ENCODE measurements at places on chromosomes 13 and 19.

DNA sequence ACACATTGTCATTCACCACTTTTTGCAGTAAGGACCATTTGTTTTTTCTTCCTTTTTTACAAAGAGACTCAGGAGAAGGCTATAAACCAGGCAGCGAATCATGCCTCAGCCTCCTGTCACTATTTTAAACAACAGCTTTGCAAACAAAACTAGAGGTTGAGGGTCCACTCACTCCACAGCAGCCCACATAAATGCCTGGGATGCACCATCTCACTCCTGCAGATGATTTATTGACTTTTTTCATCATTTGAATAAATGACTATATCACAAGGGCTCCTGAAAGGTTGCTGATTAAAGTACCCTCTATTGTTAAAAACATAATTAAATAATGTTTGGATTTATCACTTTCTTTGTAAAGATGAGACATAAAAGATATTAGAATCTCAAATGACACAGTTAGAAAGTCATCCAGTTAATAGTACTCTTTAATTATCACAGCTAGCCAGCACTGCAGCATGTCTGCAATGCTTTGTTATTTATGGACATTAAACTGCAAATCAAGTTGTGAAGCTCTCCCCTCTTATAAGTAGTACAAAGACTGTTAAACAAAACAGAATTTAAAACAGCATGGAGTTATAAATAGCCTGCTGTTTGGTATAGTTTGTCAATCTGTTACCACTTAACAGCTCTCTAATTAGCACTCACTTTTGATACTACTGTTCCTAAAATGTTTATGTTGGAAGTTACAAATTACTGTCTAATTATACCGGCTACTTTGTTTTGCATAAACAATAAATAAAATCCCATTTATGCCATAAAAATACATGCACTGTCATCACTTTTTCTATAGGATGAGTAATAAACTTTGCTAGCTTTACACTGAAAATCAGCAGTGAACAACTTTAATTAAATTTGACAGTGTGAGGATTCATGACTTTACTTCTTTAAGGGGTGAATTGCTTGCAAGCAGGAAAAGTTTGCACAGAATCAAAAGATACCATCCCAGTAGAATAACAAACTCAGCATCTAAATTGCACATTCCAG lies 853.2 kb downstream of the UQCRFS1 start:
- no peak for DNase-seq

- peak; percentile 91 for DNase-seq
These were observed 1364.9 kb upstream of the MIR17HG start for GRCh38 chr13:89982407-89983095.

DNA sequence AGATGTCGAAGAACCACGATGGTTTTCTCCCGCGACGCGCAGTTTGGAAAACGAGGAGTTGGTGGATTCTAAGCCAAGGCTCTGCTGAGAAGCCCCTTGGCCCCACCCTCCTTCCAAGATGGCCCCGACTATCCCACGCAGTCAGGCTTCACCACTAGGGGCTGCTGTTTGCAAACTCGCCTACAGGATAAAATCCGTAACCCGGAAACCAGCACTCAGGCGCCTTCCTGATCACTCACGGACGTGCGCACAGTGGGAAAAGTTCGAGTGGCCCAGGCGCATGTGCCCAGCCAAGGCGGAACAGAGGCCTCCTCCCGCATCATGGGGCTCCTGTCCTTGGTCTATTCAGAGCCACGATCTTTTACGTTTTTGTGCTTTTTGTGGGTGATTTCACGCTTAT lies 19.2 kb upstream of the UQCR11 start:
- peak; percentile 70 for DNase-seq

DNA sequence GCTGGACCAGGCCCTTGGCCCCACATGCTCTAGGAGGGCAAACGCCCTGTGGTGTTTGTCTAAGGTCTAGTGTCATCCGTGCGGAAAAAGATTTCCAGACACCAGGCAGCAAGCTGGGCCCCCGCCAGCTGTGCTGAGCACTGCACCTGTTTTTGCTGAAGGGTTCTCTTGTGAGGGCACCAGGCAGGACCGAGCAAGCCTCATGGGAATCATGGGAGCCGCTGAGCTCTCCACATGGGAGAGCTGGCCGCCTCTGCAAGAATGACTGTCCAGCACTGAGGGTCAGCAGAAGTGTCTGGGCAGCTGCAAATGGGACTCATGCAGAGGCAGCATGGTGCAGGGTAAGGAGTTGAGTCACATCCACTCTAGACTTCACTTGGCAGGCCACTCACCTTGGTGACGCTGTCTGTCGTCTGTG lies 12.0 kb downstream of the B3GNT8 start:
- no peak for DNase-seq

DNA sequence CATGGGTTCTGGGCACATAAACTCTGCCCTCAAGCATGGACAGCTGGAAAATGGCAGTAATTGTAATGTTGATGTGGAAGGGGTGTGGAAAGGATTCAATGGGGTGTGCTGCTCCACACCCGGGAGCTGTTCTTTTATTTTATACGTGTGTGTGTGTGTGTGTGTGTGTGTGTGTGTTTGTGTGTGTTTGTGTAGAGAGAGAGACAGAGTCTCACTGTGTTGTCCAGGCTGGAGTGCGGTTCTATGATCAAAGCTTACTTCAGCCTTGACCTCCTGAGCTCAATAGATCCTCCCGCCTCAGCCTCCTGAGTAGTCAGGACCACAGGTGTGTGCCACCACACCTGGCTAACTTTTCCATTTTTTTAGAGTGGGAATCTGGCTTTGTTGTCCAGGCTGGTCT lies 2.8 kb downstream of the MRPS12 start:
- no peak for DNase-seq

DNA sequence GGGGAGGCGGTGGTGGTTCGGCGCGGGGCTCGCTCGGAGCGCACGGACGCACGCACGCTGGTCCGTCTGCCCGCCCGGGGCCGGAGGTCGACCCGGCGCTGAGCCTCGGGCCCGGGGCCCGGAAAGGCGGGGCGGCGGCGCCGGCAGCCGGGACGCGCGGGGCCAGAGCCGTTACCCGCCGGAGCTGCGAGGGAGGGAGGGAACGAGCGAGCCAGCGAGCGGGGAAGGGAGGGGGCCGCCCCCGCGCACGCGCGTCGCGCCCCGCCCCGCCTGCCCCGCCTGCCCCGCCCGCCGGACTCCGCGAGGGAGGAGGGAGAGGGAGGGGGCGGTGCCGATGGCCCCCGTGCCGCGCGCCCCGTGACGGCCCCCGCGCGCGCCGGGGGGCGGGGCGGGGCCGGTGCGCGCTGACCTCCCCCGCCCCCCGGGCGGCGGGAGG lies 15.0 kb downstream of the CIC start:
- peak; percentile 80 for DNase-seq

DNA sequence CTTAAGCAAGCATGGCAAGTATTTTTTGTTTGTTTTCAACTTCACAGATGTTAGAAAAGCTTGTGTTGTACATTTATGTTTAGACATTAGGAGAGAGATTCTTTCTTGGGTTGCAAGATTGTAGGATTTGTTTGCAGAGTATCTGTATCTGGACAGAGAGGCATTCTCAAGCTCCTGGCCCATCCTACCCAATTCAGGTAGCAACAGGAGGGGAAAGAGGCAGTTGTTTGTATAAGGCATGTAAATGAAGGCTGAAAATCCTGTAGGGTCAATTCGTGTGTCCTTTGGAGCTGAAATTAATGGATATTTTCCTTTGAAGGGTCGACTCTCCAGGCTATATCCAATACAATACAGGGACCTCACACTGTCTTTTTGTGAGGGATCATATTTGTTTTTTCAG lies 147.3 kb downstream of the KCNRG start:
- no peak for DNase-seq

- no peak for DNase-seq
These were observed 6.6 kb upstream of the TPTE2 start for GRCh38 chr13:19567820-19568534.

- peak; percentile 94 for DNase-seq
These were observed 2.2 kb downstream of the ARHGAP45 start for GRCh38 chr19:1069009-1069779.

- DNase-seq, result no peak
These were observed at the start of gene FXYD3 for GRCh38 chr19:35115177-35115951. TSS of gene FXYD3 (plus strand) at chr19:35115823. CDS start at chr19:35119377, 3,554 bp downstream.

DNA sequence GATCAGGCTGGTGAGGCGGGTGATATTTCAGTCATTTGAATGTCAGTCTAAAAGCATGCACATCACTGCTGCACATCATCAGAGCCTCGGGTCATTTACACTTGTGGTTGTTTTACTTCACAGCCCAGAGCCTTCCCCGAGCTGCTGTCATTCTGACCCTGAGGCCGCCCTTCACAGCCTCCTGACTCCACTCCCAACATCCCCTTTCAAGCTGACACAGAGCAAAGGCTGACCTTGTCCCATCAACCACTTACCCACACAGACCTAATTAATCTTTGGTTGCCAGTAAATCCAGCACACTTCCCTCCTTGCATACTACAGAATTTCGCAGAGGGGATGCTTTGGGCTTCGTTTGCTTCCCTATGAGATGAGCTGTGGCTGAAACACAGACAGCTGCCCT lies 528.1 kb downstream of the DIAPH3 start:
- no peak for DNase-seq

DNA sequence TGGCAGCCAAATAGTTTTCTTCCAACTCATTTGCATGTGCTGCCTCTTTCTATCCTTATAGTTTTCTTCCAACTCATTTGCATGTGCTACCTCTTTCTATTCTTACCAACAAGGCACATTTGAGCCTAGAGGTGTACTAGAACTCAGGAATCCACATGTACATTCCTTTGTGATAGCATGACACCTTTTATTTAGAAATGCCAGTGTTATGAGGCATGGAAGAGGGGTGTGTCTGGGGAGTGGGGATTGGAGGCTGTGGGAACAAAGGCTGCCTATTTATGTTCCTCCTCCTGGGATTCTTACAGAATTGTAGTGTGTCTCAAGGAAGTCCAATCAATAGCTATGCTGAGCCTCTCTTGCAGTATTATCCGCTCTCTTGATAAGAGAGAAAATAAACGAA lies 966.7 kb downstream of the PCDH17 start:
- DNase-seq, result no peak

DNA sequence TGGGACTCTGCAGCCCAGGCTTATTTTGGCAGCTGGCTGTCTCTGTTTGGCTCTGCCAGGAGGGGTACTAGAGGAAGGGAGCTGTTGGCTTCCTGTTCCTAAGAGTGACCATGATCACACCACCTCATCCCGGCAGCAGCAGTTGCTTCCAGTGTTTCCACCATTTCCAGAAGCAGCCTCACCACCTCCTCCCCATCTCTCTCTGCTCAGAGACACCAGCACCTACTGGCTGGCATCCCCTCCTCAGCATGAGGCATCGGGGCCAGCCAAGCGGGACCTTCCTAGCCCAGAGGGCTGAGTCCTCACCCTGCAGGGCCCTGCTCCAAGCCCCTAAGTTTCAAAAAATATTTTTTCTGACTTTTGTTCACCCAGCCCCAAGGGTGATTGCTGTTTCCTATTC lies 59.0 kb downstream of the NUFIP1 start:
- no peak for DNase-seq

GRCh38 chr19:5805462-5806132 lies 730 bp downstream of the NRTN start:
- DNase-seq, result peak; percentile 19

GRCh38 chr19:57515255-57515654 lies 11.9 kb upstream of the ZNF549 start:
- no peak for DNase-seq

DNA sequence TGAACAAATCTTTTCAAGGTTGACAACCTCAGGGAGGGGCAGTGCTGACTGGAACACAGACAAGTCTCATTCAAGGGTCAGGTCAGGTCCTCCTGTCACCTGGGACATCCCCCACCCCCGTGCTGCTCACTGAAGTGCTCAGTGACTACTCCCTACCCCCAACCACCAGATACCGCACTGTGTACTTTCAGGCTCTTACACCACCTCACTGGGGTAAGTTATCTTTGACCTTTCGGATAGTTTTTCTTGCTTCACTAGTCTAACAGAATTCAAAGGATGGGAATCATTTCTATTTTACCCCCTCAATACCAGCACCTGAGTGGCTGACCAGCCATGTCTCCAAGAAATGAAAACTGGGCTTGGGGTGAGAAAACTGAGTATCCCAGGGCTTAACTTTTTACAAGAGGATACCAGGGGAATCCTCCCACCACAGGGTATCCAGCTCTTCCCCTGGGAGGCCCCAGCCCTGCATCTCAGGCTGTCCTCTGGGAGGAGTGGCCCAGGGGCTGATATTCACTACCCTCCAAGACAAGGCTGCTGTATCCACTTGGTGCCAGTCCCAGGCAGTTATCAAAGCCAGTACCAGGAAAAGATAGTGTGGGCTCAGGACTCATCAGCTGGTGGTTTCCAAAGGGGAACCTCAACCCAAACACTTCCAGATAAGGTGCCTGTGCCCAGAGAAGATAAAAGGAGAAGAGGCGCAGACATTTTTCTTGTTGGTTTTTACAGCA lies 2.1 kb downstream of the ZNF563 start:
- DNase-seq, result peak; percentile 8

- peak; percentile 91 for DNase-seq
These were observed 3.8 kb upstream of the LILRA5 start for GRCh38 chr19:54316746-54317107.

DNA sequence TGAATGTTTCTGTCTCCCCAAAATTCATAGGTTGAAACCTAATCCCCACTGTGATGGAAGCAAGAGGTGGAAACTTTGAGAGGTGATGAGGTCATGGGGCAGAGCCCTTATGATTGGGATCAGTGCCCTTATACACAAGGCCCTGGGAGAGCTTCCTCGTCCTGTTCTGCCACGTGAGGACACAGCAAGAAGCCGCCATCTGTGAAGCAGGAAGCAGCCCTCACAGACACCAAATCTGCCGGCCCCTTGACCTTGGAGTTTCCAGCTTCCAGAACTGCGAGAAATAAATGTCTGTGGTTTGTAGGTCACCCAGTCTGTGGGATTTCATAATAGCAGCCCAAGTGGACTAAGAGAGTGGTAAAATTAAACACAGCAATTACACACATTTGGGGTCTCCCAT lies 737.4 kb downstream of the UQCRFS1 start:
- DNase-seq, result peak; percentile 70

GRCh38 chr19:38044267-38045111 lies 137.5 kb downstream of the SIPA1L3 start:
- no peak for DNase-seq

GRCh38 chr19:13299838-13300237 lies 149.6 kb downstream of the IER2 start:
- DNase-seq, result no peak

DNA sequence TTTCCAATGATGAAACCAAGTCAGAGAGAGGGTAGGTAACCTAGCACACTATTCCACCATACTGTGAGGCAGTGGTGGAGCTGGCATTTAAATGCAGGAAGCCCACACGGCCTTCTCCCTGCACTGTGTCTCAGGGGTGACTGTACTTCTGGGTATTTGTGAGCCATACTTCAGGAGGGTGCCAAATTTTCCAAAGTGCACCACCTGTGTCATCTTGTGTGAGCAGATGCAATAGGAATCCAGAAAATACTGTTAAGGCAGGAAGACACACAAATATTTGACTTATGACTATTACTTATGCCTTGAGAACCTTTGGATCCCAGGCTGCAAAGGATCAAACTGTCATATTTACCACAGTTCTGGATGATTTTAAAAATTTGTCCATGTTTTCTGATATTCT lies 17.3 kb downstream of the ZNF229 start:
- DNase-seq, result no peak

GRCh38 chr13:75404726-75405125 lies 77.2 kb downstream of the TBC1D4 start:
- no peak for DNase-seq

- DNase-seq, result no peak
These were observed 24.2 kb downstream of the ACTN4 start for GRCh38 chr19:38671654-38672053.

- no peak for DNase-seq
These were observed at the start of gene ZNF728 for GRCh38 chr19:23002690-23003422. TSS of gene ZNF728 (minus strand) at chr19:23003176. CDS start at chr19:23003030, 146 bp downstream.
